ENCODE measurements at places on chromosomes 16 and 17. TPM values are rescaled to one million over a fixed set of nuclear protein-coding genes. Genes with fewer than 3 reads are reported as not detected.
A peak's percentile ranks its signal among the peaks of the same experiment; 100 is the strongest.

GRCh38 chr16:81810361-81810760 is 31.3 kb downstream of the PLCG2 start:
- no peak for DNase-seq

DNA sequence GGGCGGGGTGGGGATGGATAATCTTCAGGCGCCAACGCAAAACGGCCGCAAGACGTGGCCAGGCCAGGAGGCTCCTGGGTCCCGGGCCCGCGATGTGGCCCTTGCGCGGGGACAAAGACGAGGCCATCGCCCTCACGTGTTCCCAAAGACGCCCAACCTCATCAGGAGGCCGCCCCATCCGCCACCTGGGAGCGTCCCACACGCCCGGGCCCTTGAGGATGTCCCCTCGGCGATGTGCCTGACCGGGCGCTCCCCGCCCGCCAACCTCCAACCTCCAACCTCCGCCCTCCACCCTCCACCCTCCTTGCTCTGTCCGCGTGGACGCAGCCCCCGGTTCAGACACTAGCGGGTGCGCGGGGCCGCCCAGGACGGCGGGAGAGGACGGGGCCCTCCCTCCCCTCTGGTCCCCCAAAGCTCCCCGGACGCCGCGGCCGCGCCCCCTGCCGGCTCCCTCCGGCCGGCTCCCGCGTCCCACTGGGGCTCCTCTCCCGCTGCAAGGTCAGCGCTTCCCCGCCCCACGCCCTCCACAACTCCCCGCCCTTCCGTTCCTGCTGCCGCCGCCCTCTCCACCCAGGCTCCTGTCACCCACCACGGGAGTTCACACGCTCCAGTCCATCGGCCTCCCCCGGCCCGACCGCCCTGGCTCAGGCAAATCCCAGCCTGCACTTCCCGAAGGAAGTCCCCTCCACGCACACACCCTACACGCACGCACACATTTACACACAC is 250.8 kb upstream of the RPL38 start:
- peak; percentile 68 for DNase-seq

DNA sequence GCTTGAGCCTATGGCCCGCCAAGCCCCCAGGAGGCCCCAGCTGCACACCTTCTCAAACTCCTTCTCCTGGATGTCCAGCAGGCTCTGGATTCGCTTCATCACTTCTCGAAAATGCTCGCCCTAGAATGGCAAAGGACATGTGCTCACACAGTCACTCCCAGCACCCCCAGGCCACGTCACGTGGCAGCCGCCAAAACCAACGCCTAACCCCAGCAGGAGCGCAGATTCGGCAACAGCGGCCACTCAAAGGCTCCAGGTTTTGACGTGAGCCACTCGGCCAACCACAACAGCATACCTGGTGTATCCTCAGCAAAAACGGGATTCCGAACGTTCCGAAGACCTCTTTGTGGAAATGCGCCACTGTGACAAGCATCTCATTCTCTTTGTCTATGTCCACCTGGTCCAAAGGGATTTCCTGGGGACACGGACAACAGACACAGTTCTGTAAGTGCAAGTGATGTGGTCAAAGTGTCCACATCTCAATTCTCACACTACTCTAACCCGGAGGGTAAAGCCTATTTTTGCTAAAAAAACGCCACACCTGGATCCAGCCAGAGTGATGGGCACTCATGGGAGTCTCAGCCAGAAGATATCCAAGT is 12.7 kb downstream of the LITAFD start:
- DNase-seq: no peak

- no peak for DNase-seq
Observed at GRCh38 chr17:78591263-78591671, 14.1 kb upstream of the DNAH17 start.

DNA sequence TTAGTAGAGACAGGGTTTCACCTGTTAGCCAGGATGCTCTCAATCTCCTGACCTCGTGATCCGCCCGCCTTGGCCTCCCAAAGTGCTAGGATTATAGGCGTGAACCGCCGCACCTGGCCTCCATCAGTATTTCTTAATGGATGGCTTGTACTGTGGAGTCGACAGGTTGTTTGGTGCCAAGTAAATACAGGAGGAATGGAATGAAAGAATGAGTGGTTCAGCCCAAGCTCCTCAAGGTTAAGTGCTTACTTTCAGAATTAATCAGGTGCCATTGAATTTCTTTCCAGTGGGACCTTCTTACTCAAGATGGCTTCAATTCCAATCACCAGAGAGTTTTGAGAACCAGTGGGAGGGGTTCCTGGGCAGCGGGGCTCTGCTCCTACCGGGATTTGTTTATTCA is 25.0 kb downstream of the ALOX15 start:
- no peak for DNase-seq

- no peak for DNase-seq
Observed at GRCh38 chr16:3854750-3855541, 25.6 kb downstream of the CREBBP start.

GRCh38 chr17:48970865-48971687 is 2.7 kb upstream of the GIP start:
- no peak for DNase-seq

The ABCC3 gene
- polyA plus RNA-seq: 39.5 TPM

The GP1BA gene
- 2.5 TPM for polyA plus RNA-seq

All from right lung (tissue), 10 donors.